ENCODE measurements at places on chromosomes 1 and 21. TPM values are rescaled to one million over a fixed set of nuclear protein-coding genes. Genes with fewer than 3 reads are reported as not detected.

The GJB3 gene
- total RNA-seq = not detected

The PRR9 gene
- total RNA-seq = not detected

The TMPRSS2 gene
- total RNA-seq = not detected

The MTHFR gene
- total RNA-seq = 25.9 TPM

The ADGRL2 gene
- 16.3 TPM for total RNA-seq

DNA sequence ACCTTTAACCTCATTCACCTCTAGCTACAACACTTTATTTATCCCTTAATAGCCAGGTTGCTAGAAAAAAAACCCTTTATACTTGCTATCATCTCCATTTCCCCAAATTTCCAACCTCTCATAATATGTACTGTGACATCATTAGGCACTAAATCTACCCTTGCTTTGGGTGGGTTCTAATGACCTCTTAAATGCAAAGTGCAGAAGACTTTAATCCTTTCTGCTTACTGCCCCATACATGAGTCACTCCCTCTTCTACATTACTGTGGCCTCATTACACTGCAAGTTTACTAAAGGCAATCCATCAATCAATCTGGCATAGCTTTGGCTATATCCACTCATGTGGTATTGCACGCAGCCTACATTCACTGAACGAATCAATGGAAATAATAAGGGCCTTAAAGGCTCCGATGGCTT lies 353.3 kb downstream of the SMYD3 start:
- DNase-seq = peak; percentile 29

The DEPDC1 gene
- 7.6 TPM for total RNA-seq

GRCh38 chr21:40313260-40313659 lies 446.0 kb downstream of the PCP4 start:
- DNase-seq = no peak

GRCh38 chr1:70327306-70328076 lies 27.0 kb downstream of the ANKRD13C start:
- DNase-seq = no peak

The CAPZB gene
- total RNA-seq = 104 TPM

The MCOLN2 gene
- not detected for total RNA-seq

The ICOSLG gene
- total RNA-seq = 0.65 TPM

The NEK2 gene
- 2.4 TPM for total RNA-seq

The TCHH gene
- total RNA-seq = 0.20 TPM

GRCh38 chr1:40753142-40753882 lies 30.3 kb upstream of the KCNQ4 start:
- no peak for DNase-seq

The IVL gene
- not detected for total RNA-seq

The LCE3E gene
- total RNA-seq = not detected

The ENTREP3 gene
- 2.4 TPM for total RNA-seq

- DNase-seq = no peak
Measured at GRCh38 chr1:231763456-231763855, 136.9 kb downstream of the DISC1 start.

The FAM151A gene
- not detected for total RNA-seq

The APOBEC4 gene
- total RNA-seq = not detected

DNA sequence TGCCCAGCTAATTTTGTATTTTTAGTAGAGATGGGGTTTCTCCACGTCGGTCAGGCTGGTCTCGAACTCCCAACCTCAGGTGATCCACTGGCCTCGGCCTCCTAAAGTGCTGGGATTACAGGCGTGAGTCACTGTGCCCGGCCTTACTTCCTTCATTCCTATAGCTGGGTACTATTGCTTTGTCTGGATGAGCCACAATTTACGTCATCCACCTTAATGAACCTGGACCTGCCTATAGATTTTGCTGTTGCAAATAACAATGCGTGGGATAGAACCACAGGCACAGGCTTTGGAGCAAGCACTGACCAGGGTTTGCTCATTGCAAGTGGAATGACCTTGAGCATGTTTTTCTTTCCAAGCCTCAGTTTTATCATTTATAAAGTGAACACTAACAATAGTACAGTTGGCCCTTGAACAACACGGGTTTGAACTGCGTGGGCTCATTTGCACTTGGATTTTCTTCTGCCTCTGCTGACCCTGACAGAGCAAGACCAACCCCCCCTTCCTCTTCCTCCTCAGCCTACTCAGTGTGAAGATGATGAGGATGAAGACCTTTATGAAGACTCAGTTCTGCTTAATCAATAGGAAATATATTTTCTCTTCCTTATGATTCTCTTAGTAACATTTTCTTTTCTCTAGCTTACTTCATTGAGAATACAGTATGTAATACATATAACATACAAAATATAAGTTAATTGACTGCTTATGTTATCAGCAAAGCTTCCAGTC lies 33.3 kb upstream of the BECN2 start:
- no peak for DNase-seq

- no peak for DNase-seq
Measured at GRCh38 chr1:231691618-231692259, 65.1 kb downstream of the DISC1 start.

- no peak for DNase-seq
Measured at GRCh38 chr1:30125021-30125820, 598.2 kb downstream of the MATN1 start.

The NLRP3 gene
- total RNA-seq = under 0.01 TPM

- DNase-seq = no peak
Measured at GRCh38 chr1:67743072-67743725, 58.2 kb downstream of the GADD45A start.

DNA sequence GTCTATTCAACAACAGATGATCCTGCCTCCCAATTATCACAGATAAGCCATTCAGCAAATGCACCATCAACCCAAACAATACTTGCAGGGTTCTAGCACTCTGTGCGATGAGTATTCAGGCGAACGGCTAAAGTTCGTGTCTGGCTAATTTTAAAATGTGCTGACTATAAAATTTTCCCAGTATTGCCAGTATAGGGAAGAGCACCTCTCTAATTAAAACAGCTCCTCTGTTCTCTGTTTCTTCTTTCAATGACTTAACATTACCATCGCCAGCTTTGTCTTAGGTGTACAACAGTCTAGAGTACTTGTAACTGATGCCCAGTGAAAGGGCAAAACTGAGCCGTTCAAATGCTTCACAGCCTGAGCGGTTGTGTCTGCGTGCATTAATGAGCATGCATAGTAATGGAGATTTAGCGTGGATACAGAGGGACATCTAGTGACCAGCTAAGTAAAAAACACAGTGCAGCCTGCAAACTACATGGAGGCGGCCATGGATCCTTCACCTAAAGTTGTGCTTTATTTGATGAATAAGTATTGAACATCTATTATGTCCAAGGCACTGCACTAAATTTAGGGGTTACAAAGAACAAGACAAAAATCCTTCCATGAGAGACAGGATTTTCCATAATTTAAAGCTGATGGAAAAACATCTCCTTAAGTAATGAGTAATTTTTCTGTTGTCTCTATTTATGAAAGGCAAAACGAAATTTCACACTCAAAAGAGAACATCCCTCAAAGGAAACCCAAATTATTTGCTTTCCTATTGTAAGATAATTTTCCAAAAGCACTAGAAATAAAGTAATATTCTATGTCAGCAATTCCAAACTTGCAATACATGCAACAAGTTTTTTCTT lies 120.0 kb downstream of the SETD4 start:
- DNase-seq = peak; percentile 82

The ACTN2 gene
- total RNA-seq = not detected

The KCNE2 gene
- total RNA-seq = not detected

GRCh38 chr1:11930571-11931445 lies 3.7 kb upstream of the PLOD1 start:
- no peak for DNase-seq

All from lung microvascular endothelial cell (primary cell).